ENCODE measurements at places on chromosomes 3 and 15.

GRCh38 chr3:148307443-148307843, 390.3 kb upstream of the AGTR1 start:
- no peak for DNase-seq

- no peak for DNase-seq
These were observed 22.2 kb upstream of the SOX2 start for GRCh38 chr3:181689546-181689945.

DNA sequence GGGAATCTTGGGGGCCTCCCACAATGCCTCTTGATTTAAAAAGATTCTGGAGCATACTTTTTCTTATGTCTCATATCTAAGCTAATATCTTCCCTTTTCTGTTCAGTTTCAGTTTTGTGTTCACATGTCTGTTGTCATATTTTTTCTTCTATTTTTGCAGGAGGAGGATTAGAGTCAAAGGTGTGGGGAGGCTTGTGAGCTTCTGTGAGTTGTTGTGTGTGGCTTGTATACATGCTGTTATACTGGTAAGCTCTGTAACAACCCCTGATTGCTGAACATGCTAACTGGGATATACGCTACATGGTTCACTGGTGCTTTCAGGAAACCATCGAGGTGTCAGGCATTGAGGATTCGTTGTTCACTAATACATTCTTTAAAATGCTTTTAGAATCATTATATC, 83.5 kb downstream of the SLC25A26 start:
- DNase-seq = no peak

DNA sequence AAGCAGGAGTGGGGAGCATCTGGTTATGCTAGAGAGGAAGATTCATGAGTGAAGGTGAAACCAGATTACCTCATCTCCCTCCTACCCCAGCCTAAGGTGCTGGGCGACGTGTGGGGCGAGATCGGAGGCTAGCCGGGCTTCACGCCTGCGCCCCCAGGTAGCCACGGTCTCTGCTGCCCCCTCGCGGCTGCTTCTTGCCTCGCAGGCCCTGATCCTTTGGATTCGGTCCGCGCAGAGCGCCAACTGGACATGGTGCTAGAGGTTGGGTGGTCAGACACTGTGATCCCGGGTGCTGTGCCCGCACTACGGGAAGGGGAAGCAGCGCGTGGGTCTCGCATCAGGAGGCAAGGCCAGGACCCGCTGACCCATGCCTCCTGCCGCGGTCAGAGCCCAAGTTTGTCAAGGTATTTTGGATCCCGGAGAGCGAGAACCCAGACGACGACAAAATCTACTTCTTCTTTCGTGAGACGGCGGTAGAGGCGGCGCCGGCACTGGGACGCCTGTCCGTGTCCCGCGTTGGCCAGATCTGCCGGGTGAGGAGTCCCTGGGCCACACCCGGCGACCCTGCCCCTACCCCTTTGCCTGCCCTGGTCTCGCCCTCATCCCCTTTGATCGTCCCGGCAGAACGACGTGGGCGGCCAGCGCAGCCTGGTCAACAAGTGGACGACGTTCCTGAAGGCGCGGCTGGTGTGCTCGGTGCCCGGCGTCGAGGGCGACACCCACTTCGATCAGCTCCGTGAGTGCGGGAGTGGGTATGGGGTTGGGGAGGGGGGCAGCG, 4.2 kb downstream of the SEMA3B start:
- DNase-seq = peak; percentile 63

GRCh38 chr15:88625943-88626741, 5.0 kb downstream of the AEN start:
- DNase-seq = no peak

DNA sequence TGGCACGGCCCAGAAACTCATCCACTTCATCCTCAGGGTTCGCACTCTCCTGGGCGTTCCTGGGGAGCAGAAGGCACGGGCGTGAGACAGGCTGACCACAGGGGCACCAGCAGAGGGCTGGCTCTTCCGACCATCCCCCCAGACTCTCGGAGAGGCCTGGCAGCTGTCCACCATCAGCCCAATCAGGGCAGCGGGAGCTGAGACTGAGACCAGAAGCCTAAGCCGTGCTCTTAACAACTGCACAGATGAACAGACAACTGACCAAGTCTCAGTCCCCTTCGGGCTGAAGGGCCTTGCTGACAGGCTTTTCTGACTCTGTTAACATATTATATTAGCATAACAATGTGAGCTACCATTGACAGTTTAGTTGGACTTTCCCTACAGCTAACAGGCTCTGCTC, 118.0 kb downstream of the SEC22A start:
- no peak for DNase-seq

DNA sequence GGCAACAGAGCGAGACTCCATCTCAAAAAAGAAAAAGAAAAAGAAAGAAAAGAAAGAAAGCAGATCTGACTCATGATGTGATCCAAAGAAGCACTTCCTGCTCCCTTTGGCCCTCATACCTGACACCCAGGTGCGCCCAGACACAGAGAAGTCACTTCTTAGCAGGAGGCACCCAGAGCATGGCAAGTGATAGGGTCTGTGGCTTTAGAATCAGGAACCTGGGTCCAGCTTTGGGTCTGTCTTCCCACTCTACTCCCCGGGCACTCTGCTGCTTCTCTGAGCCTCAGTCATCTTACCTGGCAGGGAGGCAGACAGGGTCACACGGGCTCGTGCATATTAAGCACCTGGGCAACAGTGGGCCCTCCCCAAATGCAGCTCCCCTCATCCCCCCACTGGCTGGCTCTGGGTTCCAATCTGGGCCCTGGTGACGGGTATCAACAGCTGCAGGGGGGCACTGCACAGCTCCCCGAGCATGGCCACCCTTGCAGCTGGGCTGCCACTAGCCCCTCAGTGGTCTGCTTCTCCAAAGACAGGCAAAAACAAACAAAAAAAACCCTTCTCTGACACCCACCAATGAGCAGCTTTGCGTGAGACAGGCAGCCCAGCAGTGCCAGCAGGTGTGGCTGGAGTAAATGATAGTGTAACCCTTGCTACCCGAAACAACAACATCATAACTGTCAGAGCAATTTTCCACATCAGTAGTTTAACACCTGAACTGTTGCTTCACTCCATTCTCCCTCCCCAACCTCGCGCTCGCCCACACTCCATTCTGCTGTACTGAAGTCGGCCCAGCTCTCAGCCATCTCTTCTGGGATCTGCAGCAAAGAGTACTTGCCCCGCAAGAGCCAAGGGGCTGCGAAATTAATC, 99.8 kb downstream of the MEGF11 start:
- no peak for DNase-seq

- no peak for DNase-seq
These were observed 18.2 kb upstream of the PRKCI start for GRCh38 chr3:170204023-170204472.

GRCh38 chr3:152738656-152739055, 96.3 kb upstream of the P2RY1 start:
- no peak for DNase-seq

DNA sequence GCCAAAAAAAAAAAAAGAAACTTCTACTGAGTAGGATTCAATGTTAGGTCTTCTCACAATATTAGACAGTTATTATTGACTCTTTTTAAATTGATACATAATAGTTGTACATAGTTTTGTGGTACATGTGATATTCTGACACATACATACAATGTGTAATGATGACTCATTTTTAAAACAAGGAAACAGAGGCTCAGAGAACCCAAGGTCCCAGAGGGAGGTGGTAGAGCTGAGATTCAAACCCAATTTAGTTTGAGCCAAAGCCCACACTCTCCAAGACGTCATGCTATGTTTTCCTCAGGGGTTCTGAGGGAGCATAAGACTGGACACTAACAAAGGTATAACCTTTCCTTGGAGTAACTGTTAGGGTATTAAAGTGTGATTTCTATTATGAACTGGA, 40.6 kb downstream of the MYO5C start:
- no peak for DNase-seq

DNA sequence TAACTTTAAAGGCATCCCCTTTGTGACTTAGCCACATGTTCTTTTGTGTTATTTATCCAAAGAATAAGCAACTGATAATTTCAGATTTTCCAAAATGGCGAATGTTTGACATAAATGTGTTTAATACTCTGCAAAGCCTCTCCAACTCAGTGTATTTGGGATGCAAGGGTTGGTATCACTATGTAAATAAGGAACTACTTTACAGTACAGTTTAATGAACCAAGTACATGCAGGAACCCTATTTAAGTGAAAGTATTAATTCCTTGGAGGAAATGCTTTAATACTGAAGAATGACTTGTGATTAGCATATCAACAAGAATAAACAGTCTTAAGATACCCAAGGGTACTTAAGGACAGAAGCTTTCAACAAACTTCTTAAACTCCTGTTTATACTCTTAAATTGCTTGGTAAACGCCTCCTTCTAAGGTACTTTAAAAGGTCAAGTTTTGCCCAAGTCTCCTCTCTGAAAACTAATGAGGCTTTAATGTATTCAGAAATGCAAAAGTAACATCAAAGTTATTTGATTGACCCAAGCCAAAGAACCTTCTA, 107.7 kb downstream of the TNIK start:
- no peak for DNase-seq

Measured in KG1 (cell line).